ENCODE measurements at places on chromosomes 5 and 9.

- no peak for DNase-seq
Measured at GRCh38 chr9:115923410-115923809, 230.2 kb upstream of the PAPPA start.

- DNase-seq, result no peak
Measured at GRCh38 chr5:113233606-113234005, 201.2 kb downstream of the TSSK1B start.

- DNase-seq, result no peak
Measured at GRCh38 chr5:38734353-38734752, 111.5 kb upstream of the OSMR start.

- DNase-seq, result peak; percentile 82
Measured at GRCh38 chr5:151141535-151141934, 16.0 kb downstream of the ANXA6 start.

- DNase-seq, result no peak
Measured at GRCh38 chr9:134267305-134267880, 58.9 kb upstream of the RXRA start.

GRCh38 chr5:76113103-76113502 is 29.9 kb downstream of the SV2C start:
- no peak for DNase-seq

GRCh38 chr5:168073311-168073710 is 218.1 kb upstream of the WWC1 start:
- no peak for DNase-seq

DNA sequence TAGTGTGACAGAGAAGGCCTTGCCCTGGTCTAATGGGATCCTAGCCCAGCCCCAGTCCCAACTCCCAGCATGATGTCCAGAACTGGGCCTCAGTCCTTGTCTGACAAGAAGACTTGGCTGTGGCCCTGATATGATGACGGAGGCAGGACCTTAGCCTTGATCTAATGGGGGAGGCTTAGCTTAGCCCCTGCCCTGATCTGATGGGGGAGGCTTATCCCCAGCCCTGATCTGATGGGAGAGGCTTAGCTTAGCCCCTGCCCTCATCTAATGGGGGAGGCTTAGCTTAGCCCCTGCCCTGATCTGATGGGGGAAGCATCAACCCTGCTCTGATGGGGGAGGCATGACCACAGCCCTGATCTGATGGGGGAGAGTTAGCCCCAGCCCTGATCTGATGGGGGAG is 3.7 kb downstream of the PKN3 start:
- DNase-seq, result no peak

DNA sequence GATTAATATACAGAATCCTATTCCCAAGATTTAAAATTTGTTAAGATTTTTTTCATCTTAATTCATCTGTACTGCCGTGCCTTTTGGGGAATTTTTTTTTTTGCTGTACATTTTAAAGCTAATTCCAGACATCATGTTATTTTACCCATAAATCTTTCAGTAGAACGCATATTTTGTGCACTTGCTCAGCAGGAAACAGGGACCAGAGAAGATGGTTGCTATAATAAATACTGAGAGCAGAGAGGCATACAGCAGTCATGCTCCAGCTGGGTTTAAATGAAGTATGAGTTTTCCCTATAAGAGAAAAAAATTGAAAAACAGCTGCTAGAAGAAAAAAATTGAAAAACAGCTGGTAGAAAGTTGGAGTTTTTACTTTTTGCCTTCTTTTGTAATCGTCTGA is 196.9 kb upstream of the PUM3 start:
- DNase-seq, result no peak

GRCh38 chr5:40402007-40402364 is 277.7 kb upstream of the PTGER4 start:
- DNase-seq, result peak; percentile 78

- peak; percentile 17 for DNase-seq
Measured at GRCh38 chr9:97502222-97502983, 937 bp downstream of the TMOD1 start.

DNA sequence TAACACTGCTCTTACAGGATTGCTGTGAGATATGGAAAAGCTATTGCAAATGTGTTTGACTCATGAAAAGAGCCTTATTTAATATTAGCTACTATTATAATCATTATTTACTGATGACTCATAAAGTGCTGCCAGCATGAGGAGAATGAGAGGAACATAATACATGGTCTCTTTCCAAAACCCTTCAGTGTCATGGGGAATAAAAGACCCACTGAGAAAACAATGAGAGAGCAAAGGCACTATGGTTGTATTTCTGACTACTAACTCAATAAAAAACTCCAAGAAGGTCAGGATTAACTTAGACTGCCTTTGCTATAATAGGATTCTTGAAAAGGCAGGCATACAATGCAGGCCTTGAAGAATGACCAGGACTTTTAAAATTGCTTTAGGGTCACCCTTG is 633.5 kb downstream of the DTWD2 start:
- DNase-seq, result no peak

DNA sequence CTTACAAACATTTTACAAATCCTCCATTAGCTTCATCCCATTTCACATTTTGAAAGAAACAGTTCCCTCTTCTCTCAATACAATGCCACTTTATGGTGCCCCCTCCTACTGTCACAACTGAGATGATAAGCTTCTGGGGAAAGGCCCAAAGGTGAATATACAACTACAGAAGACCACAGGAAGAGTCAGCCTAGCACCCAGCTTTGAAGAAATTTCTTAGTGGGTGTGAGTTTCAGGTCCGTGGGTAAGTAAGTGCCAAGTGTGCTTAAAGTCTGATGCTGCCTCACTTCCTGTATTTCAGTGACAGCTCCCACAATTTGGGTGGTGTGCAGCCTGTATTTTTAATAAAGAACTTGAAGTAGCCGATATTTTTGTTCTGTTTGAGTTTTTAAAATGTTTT is 68.1 kb downstream of the ARHGEF28 start:
- DNase-seq, result peak; percentile 27

DNA sequence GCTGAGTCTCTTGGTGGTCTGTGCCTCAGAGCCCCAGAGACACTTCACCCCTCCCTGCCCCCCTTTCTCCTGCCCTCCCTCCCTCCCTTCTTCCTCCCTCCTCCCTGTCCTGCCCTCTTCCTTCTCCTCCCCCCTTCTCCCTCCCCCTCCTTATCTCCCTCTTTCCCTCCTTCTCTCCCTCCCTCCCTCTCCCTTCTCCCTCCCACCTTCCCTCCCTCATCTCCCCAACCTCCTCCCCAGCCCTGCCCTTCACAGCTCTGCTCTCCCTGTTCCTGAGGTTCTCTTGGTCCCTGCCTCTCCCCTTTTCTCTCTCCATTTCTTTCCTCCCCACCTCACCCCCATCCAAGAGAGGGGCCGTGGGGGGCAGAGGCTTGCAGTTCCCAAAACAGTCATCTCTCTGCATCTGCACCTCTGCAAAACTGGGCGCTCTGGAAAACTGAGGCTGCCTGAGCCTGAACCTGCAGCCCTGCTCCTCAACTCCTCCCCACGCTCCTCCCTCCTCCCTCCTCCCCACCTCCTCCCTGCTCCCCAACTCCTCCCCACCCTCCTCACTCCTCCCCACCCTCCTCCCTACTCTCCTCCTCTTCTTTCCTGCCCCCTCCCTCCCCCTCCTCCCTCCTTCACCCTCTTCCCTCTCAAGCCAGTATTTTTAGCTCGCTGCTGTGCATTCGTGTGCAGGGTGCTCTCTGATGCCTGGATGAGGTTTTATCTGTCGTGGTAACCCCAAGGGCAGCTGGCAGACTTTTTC is 219.1 kb downstream of the C9orf50 start:
- no peak for DNase-seq

Data from activated CD4-positive, alpha-beta T cell treated with anti-CD3 and anti-CD28 coated beads for 36 hours (primary cell).